Stimulated activated CD4-positive, alpha-beta T cell treated with anti-CD3 and anti-CD28 coated beads, Interleukin-2, amount 100 ng/mL, for 4 hours (primary cell): ENCODE measurements at places on chromosomes 12 and 14.

- no peak for DNase-seq
Measured at GRCh38 chr14:75094896-75095295, 25.5 kb downstream of the ZC2HC1C start.

- DNase-seq, result no peak
Measured at GRCh38 chr12:107079172-107080011, 14.0 kb downstream of the CRY1 start.

DNA sequence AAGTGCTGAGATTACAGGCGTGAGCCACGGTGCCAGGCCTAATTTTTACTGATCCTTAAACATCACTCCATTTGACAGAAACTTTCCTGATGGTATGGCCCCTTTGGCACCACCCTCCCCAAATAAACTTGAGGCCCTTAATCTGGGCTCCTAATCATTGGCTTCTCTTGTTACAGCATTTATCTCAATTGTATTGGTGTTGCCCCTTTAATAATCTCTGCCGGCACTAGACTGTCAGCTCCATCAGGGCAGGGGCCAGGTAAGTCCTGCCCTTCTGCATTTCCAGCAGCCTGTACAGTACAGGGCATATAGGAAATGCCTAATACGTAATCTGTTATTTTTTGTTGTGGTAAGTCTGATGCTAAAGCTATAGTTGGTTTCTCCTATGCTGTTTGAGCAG lies 1.2 kb upstream of the IFT81 start:
- no peak for DNase-seq

GRCh38 chr12:10249690-10250455 lies 37.2 kb downstream of the GABARAPL1 start:
- DNase-seq, result no peak

DNA sequence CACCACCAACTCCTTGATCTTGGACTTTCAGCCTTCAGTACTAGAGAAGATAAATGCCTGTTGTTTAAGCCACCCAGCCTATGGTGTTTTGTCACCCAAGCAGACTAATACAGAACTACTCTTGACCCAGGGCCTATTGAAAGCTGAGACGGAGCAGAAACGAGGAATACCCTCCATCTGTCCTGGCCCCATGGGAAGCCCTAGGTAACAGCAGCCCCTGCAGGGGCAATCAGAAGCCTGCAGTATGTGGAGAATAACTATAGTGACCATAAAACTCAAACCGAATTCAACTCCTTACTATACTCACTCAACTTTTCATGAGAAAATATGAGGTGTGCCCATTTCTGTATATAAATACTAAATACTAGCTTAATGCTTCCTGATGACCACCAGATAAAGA lies 307.4 kb downstream of the NUAK1 start:
- no peak for DNase-seq

DNA sequence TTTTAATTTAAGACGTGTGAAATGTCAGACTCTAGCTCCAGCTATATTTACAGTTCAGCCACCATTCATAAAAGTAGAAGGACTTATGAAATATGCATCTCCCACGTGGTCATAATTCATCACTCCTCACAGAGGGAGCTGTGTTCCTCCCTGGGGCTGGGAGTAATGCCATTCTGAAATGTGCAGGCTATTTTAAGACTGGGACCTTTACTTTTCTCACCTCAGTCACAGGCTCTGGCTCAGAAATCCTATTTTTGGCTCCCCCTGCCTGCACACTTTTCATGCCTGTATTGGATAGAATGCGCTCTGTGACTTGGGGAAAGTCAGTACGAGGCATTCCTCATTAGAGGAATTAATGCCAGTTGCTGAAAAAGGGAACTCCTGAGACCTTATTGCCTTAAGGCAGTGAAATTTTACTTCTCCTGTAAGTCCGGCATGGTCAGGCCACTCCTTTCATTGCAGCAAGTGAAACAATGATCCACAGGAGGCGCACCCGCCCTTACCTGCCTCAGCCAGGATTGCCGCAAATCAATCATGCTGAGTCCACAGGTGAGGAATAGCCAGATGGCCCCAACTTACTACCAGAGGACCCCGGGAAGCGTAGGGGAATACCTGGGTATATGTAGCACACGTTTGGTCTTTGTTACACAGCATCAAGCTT lies 1133.2 kb upstream of the TMEM132C start:
- DNase-seq, result no peak

- DNase-seq, result no peak
Measured at GRCh38 chr12:110641521-110641920, 27.6 kb downstream of the TCTN1 start.

DNA sequence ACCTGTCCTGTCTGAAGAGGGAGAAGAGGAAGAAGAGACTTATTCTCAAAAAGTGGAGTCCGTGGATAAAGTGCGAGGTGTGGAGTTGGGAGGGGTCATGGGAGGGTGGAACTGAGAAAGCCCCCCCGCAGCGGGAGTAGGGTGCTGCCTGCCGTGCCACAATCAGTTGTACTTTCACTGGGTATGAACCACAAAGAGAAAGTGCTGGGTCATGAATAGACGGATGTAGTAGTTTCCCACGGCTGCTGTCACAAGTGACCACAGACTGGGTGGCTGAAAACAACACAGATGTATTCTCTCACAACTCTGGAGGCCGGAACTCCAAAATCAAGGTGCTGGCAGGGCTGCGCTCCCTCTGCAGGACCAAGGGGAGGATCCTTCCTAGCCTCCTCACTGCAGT lies 5.5 kb downstream of the DNAH10 start:
- no peak for DNase-seq

DNA sequence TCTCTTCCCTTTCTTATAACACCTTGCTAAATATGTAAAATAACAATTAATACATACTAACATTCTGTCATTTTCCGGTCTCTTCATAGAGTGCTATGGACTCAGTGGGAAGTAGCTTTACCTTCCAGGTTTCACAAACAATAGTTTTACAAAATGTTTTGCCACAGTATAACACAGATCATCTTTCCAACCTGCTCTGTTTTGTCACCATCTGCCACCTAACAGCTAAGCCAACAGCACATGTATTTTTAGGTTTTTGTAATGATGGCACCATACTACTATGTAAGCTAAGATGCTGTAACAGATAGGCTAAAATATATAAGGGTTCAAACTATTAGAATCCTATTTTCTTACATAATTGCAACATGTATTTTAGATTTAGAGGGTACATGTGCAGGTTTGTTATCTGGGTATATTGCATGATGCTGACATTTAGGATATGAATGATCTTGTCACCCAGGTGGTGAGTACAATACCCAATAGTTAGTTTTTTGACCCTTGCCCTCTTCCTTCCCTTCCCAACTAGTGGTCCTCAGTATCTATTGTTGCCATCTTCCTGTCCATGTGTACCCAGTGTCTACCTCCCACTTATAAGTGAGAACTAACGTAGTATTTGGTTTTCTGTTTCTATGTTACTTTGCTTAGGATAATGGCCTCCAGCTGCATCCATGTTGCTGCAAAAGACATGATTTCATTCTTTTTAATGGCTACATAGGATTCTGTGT lies 8.7 kb downstream of the RHOJ start:
- no peak for DNase-seq

GRCh38 chr14:96100161-96101064 lies 61.3 kb downstream of the C14orf132 start:
- DNase-seq, result peak; percentile 40

- DNase-seq, result no peak
Measured at GRCh38 chr14:34000396-34000795, 49.5 kb upstream of the EGLN3 start.

DNA sequence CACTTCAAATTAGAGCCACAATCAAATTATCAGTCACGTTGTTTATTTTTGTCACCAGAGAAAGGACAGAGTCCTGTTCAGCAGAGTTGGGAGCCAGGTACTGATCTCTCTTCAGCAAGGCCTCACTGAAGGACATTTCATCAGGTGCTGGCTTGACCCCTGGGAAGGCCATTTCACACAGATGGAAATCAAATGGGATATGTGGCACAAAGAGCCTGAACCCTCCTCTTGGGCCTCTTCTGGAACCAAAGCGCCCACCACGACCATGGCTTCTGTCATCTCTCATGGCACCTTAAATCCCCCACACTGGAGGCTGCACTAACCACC lies 121.5 kb downstream of the PTCSC3 start:
- DNase-seq, result no peak

- DNase-seq, result peak; percentile 51
Measured at GRCh38 chr12:124588751-124589267, 21.4 kb upstream of the NCOR2 start.

DNA sequence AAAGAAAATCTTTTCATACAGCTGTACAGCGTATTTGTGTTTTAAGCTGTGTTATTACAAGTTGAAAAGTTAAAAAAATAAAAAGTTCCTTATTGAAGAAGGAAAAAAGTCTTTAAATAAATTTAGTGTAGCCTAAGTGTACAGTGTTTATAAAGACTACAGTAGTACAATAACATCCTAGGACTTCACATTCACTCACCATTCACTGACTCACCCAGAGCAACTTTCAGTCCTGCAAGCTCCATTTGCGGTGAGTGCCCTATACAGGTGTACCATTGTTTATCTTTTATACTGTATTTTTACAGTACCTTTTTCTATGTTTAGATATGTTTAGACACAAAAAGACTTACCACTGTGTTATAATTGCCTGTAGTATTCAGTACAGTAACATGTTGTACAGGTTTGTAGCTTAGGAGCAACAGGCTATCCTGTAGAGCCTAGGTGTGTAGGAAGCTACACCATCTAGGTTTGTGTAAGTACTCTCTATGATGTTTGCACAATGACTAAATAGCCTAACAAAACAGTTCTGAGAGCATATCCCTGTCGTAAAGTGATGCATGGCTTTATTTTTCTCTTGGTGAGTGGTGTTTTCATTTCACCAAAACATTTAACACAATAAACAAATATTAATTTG lies 275.2 kb downstream of the DACT1 start:
- no peak for DNase-seq

- DNase-seq, result no peak
Measured at GRCh38 chr14:61558271-61558670, 137.0 kb upstream of the HIF1A start.

GRCh38 chr12:110600254-110600653 lies 13.7 kb upstream of the TCTN1 start:
- DNase-seq, result no peak

- no peak for DNase-seq
Measured at GRCh38 chr12:124740691-124741137, 123.0 kb downstream of the SCARB1 start.

DNA sequence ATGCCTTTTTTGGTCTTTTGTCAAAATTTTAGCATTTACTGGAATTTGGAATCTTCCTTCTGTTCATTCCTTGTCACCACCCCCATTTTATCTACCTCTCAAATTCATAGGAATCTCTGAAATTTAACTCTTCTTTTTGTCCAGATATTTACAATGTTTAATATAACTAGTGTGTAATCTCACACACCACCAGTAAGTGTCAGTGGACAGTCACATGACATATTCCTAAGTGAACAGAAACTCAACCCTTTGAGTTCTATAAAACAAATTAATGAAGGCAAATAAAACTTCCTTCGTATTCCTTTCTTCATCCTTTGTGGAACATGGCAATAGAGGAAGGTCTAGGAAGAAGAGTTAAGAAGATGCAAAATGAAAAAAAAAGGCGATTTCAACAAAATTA lies 26.6 kb downstream of the ATF7 start:
- no peak for DNase-seq

GRCh38 chr12:119301379-119301778 lies 33.1 kb upstream of the CCDC60 start:
- no peak for DNase-seq

GRCh38 chr12:93237235-93237915 lies 140.3 kb upstream of the NUDT4 start:
- DNase-seq, result no peak

DNA sequence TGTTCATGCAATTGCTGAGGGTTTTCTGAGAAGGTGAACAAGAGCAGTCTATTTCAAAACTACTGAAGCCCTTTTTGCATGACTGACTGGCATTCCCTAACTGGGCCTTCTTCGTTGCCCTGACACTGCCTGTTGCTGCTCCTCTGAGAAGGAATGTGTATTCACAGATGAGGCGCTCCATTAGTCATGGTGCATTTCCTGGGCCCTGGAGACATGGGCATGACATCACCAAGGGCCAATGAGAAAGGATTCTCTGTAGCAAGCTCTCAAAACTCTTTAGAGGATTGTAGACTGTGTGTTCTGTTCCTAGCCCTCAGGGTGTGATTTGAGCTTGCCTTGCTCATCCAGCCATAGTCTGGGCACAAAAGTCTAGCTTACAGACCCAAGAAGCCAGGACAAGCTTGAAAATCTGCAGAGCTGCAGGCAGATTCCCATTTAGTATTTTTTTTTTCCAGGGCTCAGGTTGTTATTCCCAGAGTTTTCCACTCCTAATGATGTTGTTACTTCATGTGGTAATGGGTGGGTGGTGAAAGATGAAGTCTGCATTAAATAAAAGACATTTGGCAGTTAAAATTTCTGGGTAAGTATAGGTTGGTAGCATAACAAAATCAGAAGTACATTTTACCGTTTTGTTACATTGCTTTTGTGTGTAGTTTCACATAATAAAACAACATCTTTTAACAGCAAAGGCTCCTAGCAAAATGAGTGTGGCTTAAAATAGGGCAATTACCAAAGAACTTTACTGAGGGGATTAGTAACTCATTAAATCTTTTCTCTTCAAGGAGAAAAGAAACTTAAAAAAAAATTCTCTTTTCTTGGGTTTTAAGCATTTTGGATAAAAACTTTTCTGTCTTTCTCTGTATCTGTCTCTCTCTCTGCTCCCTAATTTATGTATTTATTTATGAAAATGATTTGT lies 318.4 kb downstream of the RAD51B start:
- no peak for DNase-seq

- DNase-seq, result no peak
Measured at GRCh38 chr12:119247007-119247719, 68.4 kb downstream of the HSPB8 start.

- DNase-seq, result no peak
Measured at GRCh38 chr12:39846971-39847650, 227.5 kb upstream of the ABCD2 start.

- DNase-seq, result peak; percentile 31
Measured at GRCh38 chr12:15532364-15532977, 210.2 kb downstream of the PTPRO start.
